ENCODE measurements at places on chromosomes 4 and X.

DNA sequence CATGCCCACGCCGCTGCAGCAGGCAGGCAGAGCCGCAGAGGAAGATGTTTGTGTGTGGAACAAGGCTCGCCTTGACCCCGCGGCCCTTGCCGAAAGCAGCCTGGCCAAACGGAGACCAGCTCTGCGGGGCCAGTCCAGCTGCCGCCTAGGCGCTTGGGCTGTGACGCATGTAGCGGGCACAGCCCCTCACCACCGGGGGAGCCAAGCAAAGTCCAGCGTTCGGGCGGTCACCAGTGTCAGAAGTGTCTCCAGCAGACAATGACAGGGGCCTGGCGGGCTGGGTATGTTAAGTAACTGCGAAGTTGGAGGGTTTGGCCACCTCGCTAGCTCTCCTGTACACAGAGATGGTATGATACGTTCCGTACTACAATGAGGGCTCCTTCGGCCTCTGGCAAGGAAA lies 1.3 kb downstream of the AMER1 start:
- no peak for DNase-seq

- DNase-seq, result no peak
These were observed 688 bp downstream of the GPR101 start for GRCh38 chrX:137032841-137033773.

DNA sequence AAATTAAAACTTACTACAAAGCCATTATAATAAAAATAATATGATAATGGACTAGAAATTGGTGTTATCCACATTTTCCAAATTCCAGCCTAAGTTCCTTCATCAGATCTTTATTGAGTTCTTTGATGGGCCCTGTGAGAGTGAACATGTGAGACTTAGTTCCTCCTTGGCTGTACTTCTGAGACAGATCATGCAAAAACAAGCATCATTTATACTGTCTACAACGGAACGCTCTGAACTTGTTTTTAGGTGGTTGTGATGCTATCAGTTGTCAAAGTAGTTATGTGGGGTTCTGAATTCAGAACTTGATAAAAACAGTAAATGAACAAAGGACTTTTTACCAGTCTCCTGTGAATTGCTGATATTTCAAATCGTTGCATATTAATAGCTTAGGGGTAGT lies 48.9 kb downstream of the JADE3 start:
- no peak for DNase-seq

- DNase-seq, result no peak
These were observed 63.2 kb downstream of the QDPR start for GRCh38 chr4:17448689-17449088.

- DNase-seq, result no peak
These were observed 37.3 kb upstream of the RASL11B start for GRCh38 chr4:52824603-52825459.

DNA sequence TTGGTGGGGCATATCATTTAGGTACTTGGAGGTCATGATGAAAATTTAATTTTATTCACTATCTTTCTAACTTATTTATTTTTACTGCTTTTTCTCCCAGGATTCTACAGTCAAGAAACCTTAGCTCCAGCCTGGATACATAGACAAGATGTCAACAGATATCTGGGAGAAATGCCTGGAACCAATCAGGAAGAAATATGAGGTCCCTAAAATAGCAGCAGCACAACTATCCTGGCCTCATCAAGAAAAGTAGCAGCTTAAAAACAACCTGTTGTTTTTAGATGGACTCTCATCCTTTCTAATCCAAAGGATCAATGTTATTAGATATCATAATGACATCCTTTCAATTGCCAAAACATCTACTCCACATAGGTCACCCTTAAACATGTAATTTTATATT lies 54.5 kb downstream of the MAOB start:
- DNase-seq, result no peak
